ENCODE measurements at places on chromosomes 13 and 19.

GRCh38 chr19:40284501-40285352 is at the start of gene AKT2:
Gene AKT2, minus strand, starts transcription at chr19:40285345. Its CDS starts 20,078 bp downstream, at chr19:40265267.
- DNase-seq, result peak; percentile 95

GRCh38 chr13:30832845-30833332 is 73.2 kb upstream of the MEDAG start:
- peak; percentile 82 for DNase-seq

- no peak for DNase-seq
Measured at GRCh38 chr19:48493718-48494401, 17.8 kb downstream of the LMTK3 start.

- no peak for DNase-seq
Measured at GRCh38 chr13:113581871-113582270, 2.7 kb upstream of the TFDP1 start.

DNA sequence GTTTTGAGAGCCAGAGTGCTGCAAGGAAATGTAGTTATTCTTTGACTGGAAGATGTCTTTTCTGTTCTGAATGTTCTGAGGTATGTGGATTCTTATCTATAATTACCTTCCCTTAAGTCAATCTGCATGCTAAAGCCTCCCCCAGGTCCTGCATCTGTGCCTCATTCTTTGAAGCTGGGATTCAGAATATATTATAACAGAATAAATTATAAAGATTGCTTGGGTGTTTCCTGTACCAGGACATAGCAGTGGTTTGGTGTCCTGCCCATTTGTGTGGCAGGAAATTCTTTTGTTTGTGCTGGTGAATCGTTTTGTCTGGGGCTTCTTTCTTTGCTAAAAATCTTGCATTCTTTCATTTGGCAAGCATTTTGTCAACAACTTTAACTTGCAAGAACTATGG is 60.2 kb downstream of the ITGBL1 start:
- no peak for DNase-seq

GRCh38 chr13:39385154-39385553 is 217.8 kb downstream of the LHFPL6 start:
- no peak for DNase-seq
